ENCODE measurements at places on chromosomes 2 and 18.

- DNase-seq: no peak
These were observed 2.6 kb downstream of the DSC2 start for GRCh38 chr18:31099450-31100230.

- DNase-seq: peak; percentile 81
These were observed 28.4 kb upstream of the CASP8 start for GRCh38 chr2:201231781-201232466.

DNA sequence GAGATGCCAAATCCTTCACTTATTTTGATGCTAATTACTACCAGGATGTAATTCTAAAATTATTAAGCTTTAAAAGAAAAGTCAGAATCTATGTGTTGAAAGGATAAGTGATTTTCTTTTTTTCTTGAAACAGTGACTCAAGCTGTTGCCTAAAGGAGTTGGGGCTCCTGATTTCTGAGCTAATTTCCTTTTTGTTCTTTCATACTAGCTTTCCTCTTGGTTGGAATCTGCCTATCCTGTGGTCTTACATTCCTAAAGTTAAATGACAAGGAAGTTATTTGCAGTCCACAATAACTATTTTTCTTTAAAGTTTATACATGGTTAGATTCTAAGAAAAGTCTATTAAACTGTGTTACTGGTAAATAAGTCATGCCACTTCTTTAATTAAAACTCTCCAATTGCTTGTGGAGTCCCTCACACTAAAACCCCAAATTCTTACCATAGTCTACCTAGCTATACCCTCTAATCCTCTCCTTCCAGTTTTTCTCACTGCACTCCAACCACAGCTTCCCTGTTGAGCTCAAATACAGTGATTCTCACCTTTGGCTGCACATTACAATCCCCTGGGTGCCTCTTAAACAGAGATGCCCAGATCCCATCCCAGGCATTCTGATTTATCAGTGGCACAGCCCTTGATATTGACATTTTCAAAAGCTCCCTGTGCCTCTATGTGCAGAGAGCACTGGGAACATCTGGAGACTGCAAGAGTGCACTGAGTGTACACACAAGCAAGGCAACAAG lies 63.3 kb upstream of the EFEMP1 start:
- DNase-seq: no peak

DNA sequence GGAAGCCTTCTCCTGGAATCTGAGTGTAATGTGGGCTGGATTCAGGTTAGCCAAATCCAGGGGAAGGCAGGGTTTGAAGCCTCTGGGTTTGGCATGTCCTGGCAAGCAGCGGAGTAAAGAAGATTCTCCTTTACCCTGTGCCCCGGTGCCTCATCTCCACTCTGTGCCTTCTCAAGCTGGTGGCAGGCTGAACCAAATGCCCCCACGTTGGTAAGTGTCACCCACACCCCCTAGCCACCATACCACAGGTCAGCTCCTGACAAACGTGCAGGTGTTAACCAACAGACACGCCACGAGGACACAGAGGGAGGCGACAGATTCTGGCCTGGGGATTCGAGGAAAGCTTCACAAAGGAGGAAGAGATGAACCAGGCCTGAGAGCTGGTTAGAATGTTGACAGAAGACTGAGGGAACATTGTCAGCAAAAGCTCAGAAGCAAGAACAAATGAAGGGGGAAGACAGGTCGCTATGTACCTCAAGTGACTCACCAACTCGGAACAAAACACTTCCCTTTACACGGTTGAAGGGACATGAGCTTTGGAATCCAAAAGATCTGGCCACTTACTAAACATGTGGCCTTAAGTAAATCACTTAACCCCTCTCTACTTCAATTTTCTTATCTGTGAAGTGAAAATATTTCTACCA lies 85.2 kb upstream of the LCLAT1 start:
- no peak for DNase-seq

DNA sequence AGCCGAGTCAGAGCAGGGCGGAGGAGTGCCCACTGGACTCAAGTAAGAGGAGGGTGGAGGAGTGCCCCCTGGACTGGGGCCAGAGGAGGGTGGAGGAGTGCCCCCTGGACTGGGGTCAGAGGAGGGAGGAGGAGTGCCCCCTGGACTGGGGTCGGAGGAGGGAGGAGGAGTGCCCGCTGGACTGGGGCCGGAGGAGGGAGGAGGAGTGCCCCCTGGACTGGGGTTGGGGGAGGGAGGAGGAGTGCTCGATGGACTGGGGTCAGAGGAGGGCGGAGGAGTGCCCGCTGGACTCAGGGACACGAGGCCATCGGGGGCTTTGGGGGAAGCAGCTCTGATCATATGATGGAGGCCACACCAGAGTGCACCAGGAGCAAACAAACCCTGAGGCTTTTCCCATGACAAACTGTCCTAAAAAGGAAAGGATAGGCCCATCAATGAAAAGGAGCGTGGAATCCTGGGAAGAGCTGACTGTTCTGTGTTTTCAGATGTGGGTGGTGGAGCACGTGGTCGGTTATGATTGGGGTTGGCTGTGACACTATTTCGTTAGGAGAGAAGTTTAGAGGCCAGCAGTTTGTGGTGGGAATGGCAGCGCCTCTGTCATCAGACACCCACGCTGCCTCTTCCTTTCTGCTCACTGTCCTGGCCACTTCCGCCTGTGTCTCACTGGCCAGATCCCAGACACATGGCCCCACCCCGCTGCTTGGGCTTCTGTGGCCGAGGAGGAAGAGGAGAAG lies 24.5 kb upstream of the HPCAL1 start:
- DNase-seq: peak; percentile 76

- DNase-seq: peak; percentile 88
These were observed 136.5 kb downstream of the CTIF start for GRCh38 chr18:48675352-48675761.

Data from left hindlimb (tissue), 1 donor.